ENCODE measurements at places on chromosomes 3 and 15. TPM values are rescaled to one million over a fixed set of nuclear protein-coding genes. Genes with fewer than 3 reads are reported as not detected.

Gene ATP13A5
- not detected for total RNA-seq

Gene NANOGP8
- 0.52 TPM for total RNA-seq

Gene C15orf39
- 16.7 TPM for total RNA-seq

Gene NPAP1
- not detected for total RNA-seq

Gene ROPN1
- 0.31 TPM for total RNA-seq

Gene TRAT1
- not detected for total RNA-seq

Gene TEX55
- not detected for total RNA-seq

Gene ACP3
- total RNA-seq = not detected

Gene KLHL6
- 0.47 TPM for total RNA-seq

GRCh38 chr3:177820683-177821316 is 623.5 kb upstream of the TBL1XR1 start:
- DNase-seq = no peak

- DNase-seq = no peak
Observed at GRCh38 chr3:109355625-109356441, 18.5 kb upstream of the DPPA4 start.

DNA sequence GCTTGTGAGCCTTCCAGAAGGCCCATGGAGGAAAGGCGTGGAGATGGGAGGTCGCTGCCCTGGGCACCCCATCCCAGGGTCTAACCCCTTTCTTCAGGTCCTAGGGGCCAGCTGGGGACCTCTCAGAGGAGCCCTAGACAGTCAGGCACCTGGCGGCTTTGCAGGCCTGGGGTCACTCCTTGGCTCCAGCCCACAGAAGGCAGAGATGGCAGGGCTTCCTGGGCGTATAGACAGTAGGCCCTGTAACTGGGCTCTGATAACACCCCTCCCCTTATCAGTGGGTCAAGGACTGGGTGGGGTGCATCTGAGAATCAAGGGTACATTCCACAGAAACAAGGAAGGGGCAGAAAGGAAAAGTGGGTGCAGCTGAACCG is 16.7 kb downstream of the ZDHHC19 start:
- no peak for DNase-seq

GRCh38 chr3:4021162-4021561 is 221.9 kb downstream of the LRRN1 start:
- DNase-seq = no peak

DNA sequence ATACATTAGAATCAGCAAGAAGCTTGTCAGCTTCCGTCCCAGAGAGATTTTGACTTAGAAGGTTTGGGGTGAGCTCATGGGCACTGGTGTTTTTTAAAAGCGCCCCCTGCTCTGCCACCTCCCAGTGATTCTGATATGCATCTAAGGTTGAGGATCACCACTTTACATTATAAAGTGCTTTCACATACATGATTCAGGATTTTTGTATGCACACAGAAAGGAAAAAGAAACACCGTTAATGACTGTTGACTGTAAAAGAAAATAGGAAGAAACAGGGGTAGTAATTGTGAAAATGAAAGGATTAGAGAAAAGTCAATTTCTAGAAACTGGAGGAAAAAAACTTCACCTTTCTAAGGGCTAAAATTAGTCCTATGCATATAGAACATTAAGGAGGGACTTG is 104.9 kb upstream of the ZBED2 start:
- no peak for DNase-seq

DNA sequence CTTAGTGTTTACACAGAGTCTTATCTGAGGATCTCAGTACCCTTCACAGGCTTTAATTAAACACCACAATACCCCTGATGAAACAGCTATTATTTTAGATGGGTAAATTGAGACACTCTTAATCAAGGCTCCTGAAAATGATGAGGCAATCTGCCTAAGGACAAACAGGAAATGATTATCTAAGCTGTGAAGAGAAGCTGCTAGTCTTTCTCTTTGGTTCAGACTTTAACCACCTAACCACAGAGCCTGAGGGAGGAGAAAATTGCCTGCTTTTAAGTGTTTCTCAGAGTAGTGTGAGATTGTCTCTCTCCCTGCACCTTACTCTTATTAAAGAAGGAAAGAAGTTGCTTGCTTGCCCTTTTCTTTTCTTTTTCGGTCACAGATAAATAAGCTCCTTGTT is 364.3 kb upstream of the ADAMTS9 start:
- no peak for DNase-seq

DNA sequence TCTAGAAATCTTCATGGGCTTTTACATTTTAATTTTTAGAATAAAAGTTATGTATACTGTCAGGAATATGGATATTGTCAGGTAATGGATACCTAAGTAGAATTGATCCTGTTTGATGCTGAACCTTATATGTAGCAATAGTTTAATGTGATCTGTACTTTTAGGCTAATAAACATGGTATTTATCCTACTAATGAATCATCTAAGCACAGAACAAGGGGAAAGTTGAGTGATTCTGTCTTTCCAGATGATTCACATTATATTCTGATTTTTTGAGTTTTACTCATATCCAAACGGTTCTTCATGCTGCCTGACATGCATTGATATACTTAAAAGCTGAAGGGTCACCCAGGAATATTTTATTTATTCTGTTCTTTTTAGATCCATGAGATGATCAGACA is 34.5 kb downstream of the FANCI start:
- no peak for DNase-seq

- DNase-seq = no peak
Observed at GRCh38 chr3:121619691-121620090, 26.5 kb downstream of the FBXO40 start.

GRCh38 chr3:9135930-9136525 is 113.4 kb downstream of the SRGAP3 start:
- no peak for DNase-seq

- no peak for DNase-seq
Observed at GRCh38 chr3:10338164-10338470, 17.2 kb upstream of the SEC13 start.

DNA sequence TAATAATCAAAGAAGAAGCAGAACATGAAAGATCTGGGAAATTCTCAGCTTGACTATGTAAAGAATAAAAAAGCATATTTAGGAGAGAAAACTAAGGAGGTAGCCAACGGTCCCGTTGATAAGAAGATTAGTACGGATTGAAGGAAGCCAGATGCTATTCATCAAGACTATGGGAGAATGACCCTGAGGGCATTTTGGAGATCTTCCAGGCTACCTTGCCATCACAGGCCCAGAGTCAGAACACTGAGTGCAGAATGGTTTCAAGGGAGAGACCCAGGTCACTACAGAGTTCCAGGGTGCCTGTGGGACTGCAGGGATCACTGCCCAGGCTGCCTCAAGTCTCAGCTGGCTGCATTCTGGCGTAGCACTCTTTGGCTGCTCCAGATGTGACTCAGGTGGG is 752.9 kb upstream of the ARPP21 start:
- no peak for DNase-seq

DNA sequence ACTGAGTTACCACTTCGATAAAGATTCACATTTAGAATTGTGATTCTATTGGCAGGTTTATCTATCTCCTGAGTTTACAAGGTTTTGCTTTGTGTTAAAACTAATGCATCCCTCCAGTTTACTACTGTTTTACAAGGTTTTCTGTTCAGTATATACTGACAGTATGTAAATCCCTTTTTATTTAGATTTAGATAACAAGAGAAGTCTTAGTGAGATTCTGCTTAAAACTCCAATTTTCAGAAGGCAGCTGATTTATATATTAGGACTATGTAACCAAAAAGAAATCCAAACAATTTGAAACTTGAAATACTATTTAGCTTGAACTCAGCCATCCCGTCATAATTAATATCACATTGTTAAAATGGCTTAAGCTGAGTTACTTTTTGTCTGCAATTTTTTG is 619.2 kb downstream of the NAALADL2 start:
- DNase-seq = no peak

DNA sequence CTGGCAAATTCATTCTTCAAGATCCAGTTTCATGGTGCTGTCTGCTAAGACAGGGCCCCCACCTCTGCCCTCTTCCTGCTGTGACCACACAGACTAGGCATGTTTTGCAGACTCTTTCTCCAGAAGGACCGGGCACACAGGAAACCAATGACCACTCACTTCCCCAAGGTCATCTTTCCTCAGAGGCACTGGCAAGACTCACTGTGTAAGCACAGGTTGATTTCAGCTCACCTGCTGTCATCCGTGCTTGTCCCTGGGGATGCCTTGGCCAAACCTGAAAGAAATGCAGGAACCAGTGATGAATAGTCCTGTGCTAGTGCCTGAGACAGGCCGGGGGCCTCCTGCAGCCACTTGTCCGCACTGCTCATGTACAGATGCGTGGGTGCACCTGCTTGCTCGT is 33.5 kb downstream of the ALS2CL start:
- DNase-seq = no peak

DNA sequence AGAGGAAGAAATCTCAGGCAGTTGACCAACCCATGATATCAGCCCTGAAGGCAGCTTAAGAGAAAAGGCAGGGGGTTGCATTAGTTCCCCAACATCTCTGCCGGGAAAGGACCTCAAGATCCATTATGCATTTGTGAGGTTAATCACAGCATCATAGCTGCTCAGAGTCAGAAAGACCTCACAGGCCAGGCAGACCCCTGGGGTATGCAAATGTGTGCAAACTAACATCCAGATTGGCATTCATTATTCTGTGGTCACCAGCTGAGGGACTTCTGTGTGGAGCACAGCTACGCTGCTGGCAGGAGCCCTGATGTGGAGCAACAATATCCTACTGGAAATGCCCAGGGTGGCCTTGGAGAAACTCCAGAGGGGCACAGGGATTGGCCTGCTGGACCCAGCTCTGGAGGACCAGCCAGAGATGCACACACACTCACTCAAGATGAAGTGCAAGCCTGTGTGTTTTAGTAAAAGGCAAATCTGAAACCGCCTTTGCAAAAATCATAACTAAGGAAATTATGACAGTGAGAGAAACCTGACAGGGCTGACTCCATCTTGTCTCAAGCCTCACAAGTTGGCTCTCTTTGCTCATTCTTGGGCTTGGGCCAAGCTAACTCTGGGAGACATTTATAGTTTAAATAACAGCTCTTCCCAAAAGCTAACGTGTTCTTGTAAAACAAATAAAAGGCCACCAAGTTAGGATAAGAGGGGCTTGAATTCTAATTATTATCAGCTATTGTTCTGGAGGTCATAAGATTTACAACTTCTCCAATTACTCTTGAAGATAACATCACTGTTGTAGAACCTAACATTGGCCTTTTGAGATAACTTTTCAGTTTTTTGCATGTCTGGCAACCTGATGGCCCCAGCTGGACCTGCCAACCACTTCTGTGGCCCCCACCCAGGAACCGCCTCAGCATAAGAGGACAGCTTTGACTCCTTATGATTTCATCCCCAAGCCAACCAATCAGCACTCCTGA is 257.1 kb downstream of the UACA start:
- no peak for DNase-seq

DNA sequence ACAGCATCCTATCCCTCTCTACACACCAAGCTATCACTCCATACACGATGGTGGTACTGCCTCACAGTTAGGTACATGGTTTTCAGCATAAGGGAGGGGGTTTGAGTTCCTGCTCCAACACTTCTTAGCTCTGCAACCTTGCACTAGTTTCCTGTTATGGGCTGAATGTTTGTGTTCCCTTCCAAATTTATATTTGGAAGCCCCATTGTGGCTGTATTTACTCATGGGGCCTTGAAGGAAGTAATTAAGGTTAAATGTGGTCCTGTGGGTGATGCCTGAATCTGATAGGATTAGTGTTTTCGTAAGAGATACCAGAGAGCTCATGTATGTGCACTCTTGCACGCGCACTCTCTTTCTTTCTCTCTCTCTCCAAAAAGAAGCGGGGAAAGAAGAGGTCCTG is 259.4 kb downstream of the RORA start:
- DNase-seq = no peak

DNA sequence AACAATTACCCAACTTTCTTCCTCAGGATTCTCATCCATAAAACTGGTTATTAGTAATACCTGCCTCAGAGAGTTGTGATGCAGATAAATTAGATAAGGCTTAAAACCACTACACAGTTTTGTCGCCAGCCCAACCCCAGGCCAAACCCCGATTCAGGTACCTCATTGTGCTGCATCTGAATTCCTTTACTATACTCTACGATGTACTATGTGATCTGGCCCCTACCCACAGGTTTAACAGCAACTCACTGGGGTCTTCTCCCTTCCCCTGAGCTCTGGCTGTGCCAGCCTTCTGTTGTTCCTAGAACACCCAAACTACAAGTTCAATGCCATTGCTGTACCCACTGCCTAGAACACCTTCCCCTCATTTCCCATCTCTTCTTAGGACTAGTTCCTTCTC is 64.6 kb downstream of the MYO5A start:
- no peak for DNase-seq

DNA sequence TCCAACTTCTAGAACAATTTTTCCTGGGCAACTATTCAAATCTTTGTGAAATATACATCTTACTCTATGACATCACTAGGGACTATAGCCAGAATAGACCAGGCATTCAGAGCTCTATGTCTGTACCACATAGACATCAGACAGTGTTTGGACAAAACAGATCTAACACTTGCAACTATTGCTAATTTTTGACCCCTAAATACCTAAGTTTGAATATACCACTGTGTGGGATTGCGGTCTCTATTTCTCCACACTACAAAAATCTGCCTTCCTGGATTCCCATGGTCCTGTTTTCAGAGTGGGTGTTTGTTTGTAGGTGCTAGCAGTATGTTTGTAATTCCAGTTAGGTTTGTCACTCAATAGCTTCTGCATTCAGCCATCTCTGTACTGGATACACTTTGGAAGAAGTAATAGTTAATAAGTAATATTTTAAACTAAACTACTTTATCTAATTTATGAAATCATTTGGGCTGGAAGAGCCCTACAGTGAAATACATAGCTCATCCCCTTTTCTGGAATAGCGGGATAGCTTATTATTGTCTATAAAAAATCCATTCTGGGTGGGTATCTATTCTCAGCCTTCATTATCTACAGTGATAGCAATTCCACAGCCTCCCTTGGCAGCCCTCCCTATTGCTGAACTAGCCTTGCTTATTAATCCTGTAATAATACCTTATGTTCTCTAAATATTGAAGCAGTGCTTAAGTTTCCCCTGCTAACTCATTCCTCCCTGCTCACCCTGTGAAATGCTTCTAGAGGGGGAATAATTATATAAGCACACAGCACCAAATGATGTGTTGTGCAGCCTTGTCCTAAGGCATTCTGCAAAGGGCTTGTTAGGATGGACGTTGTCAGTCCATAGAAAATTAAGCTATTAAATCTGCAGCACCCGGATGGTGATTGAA is 49.4 kb downstream of the RBMS3 start:
- DNase-seq = no peak

DNA sequence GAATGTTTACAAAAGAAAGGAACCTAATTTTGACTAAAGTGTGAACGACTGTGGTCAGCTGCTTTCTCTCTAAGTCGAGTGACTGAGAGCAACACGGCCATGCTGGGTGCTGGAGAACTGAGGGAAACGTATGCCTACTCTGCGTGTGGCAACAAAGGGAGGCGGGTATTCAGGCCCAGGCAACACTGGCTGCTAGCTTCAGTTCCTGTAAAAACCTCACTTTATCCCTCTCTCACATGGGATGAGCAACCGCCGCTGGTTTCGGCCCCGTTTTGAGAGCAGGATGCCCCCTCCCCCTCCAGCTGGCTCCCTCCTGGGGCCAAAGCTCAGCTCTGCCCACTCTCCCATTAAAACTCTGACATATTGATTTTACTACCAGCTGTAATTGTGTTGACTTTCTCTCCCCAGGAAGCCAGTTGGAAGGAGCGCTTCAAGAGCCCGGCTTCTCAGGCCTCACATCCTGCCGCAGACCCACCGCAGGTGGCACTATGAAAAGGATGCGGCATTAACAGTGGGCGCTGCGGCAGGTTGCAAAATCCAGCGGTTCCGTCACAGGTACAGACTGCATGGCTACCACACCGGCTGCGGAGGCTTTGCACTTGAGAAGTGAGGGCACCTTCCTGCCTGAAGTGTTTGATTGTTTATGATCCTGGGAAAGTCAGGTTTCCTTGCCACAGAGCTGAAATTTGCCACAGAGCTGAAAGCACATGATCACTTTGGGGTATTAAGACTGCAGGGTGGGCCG is 12.7 kb downstream of the PLXND1 start:
- DNase-seq = no peak

All from heart right ventricle (tissue), 16 donors.